OCI-LY7 (cell line): ENCODE measurements at places on chromosomes 6 and 20. TPM values are rescaled to one million over a fixed set of nuclear protein-coding genes. Genes with fewer than 3 reads are reported as not detected.

DNA sequence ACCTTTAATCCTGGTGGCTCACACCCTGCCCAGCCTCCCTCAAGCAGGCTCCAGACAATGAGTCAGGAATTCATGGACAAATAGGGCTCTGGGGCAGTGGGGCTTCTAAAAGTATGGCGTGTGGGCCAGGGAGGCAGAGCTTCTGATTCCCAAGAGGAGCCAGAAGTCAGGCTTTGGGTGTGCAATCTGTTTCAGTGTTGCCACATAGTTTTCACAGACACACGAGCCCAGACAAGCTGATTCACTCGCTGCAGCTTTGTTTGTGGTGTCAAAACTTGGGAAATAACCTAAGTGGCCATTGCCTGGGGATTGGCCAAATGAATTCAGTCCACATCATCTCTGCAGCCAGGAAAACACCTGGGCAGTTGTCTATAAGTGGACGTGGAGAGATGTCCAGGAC lies 9.2 kb downstream of the PEDS1 start:
- no peak for DNase-seq

- peak; percentile 79 for DNase-seq
These were observed at the start of gene STK35 for GRCh38 chr20:2101057-2101864. TSS of gene STK35 (plus strand) at chr20:2101827. CDS start at chr20:2101882, 55 bp downstream.

DNA sequence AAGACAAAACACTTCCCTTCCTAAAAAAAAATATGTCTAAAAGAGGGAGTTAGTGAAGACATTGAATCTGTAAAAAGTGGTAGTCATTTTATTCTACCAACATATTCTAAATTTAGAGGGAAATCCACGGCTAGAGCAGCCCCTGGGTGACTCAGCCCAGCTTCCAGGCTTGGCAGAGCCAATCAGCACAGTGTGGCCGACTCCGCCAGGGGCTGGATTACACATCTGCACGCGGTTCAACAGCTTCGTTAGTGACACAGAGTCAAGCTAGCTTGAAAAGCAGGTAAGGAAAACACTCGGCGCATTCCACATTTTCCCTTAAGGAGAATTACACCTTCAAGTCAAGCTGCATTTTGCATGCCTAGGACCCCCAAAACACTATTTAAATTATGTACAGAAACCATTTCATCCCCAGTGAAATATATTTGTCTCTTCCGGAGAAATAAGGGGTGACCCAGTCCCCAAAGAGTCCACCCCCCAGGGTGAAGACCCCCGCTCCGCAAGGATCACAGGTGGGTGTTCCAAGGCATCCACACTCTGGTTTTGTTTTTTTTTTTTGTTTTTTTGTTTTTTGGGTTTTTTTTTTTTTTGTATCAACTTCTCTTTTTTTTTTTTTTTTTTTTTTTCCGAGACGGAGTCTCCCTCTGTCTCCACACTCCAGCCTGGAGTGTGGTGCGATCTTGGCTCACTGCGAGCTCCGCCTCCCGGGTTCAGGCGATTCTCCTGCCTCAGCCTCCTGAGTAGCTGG lies 58.4 kb upstream of the ARID1B start:
- DNase-seq: no peak

DNA sequence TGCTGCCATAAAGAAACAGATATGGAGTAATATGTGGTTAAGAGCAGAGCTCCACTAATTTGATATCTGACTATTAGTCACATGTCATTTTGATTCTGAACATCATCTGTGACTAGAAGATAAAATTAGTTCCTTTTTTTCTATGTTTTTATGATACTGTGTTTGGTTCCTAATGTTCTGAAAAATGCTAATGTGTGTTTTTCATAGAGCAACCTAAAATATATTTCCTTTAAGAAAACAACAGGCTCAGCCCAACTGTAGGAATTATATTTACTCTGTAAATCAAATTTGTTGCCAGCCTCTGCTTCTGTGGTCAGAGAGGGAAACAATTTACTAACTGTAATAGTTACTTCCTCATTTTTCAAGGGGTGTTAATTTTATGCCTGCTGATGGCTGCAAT lies 33.3 kb upstream of the TXLNB start:
- DNase-seq: peak; percentile 61

GRCh38 chr20:63087236-63087871 lies 80.6 kb upstream of the BHLHE23 start:
- DNase-seq: no peak

DNA sequence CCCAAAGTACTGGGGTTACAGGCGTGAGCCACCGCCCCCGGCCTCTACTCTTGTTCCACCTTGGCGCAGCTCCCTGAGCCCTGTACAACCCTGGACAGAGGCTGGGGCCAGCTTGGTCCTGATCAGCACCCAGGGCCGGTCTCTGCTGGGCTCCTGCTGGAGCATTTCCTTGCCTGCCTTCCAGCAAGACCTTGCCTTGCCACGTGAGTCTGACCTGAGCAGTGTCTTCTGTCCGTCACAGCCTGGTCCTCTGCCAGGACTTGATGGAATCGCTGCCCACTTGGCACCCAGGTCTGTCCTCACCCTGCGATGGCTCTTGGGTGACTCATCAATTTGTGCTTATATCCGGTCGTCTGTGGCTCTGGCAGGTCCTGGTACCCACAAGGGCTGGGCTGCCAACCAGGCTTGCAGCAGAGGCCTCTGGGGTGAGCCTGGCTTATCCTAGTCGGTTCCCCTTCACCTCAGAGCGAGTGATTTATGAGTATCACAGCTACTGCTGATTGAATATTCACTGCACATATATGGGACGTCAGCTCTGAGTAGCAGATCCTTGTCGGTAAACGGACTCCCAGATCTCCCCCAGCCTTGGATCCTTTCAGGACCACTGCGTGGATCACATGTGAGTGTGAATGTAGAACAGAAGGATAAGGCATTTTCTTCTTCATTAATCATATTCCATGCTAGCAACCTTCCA lies 10.1 kb upstream of the SULF2 start:
- DNase-seq: no peak

DNA sequence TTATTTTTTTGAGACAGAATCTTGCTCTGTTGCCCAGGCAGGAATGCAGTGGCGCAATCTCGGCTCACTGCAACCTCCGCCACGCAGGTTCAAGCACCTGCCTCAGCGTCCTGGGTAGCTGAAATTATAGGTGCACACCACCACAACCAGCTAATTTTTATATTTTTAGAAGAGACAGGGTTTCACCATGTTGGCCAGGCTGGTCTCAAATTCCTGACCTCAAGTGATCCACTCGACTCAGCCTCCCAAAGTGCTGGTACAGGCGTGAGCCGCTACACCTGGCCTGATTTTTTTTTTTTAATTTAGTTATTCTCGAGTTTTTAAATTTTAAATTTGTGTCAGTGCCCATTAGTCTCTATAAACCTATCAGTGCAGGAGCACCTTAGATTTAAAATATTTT lies 24.4 kb downstream of the ZNF133 start:
- DNase-seq: no peak

DNA sequence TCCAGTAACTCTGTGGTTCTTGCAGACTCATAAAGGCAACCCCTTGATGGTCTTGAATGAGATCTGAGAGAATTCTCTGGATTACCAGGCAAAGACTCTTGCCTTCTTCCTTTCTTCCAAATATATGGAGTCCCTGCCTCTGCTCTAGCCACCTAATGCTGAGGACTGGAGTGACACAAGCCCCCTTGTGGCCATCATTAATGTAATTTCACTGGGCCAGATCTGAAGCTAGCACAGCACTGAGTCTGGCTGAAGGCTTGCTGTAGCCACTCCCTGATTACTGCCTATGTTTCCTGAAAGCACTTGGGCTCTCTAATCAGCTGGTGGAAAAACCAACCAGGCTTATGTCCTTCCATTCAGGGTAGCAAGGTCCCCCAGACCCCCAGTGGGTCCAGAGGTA lies 559.3 kb upstream of the IRAK1BP1 start:
- no peak for DNase-seq

GRCh38 chr20:10171864-10172751 lies 46.5 kb upstream of the SNAP25 start:
- DNase-seq: no peak

- no peak for DNase-seq
These were observed 30.0 kb upstream of the TMEM14A start for GRCh38 chr6:52640916-52641315.

DNA sequence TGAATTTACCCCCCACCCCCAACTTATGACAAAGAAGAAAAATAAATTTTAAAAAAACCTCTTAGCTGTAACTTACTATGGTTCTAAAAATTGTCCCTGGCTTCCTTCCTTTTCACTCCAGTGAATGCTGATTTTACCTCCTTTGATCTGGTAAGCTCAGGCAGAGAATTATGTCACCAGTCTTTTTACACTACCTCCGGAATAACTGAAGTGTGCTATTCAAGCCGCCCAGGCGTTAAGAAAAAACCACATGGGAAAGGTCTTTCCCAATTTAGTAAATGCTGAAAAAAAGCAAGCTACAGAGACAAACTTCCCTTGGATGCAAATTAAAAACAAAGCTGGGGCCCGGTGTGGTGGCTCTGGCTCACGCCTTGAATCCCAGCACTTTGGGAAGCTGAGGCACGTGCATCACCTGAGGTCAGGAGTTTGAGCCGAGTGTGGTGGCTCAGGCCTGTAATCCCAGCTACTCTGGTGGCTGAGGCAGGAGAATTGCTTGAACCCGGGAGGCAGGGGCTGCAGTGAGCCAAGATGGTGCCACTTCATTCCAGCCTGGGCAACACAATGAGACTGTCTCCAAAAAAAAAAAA lies 12.4 kb downstream of the SNX5 start:
- peak; percentile 80 for DNase-seq

DNA sequence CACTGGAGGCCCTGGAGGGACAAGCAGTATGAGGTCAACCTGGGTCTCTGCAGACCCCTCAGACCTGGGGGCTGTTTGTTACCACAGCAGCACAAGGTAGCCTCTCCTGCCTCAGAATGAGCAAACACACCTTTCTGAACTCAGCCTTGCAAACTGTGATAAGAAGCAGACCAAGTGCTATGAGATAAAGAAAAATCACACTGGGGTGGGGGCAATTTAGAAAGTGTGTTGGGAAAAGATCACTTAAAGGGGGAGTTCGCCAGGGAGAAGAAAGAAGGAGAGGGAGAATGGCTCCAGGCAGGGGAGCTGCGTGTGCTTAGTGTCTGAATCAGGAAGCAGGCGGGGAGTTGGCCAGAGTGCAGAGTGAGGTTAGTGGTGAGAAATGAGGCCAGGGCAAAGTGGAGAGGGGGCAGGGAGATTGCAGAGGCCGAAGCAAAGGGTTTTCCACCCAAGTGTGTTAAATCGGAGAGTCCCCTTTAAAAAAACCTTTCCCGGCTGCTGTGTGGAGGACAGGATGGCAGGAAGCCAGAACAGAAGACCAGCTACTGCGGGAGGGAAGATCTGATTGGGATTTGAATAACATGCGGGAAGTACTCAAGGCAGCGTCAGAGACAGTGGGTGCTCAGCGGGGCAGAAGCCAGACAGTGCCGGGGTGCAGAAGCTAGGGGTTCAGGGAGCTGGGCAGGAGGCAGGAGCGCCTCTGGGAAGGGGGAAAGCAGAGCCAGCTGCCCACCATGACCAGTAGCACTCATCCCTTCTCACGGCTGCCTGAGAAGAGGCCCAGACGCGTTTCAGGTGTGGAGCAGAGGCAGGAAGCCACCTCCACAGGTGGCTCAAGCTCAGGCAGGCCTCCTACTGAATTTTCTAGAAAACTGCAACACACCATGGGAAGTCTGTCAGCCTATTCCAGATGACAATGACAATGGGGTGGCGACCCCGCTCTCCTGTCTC lies 9.0 kb downstream of the ADA start:
- DNase-seq: peak; percentile 65

DNA sequence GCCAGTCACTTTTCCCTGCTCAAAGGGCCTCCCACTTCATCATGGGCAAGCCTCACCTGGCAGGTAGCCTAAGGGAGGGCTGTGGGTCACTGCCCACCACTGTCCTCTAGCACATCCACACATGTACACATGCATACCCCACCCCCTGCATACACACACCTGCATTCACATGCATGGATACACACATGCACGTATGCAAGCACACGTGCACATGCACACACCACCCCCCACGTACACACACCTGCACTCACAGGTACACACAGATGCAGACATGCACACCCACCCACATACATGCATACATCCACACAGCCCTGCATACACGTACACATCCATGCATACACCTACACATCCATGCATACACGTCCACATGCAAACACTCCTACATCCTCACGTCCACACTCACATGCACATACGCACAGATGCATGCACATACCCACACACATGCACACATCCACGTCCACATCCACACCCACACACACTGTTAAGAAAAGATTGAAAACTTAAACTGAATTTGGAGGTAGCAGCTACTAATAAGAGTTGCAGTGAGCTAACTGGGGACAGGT lies 14.0 kb upstream of the EXOC2 start:
- DNase-seq: no peak

DNA sequence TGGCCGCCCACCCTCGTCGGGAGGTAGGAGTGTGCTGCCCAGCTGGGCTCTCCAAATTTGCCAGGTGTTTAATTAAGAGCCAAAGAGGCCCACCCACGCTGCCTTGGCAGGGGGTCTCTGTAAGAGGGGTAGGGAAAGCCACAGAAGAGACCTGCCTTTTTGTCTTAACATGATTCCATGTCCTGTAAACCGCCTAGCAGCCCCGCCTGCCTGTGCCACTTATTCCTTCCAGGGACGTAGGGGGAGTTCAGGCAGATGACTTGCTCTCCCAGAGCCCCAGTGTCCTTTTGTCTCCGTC lies 2.1 kb downstream of the FAM210B start:
- DNase-seq: no peak

DNA sequence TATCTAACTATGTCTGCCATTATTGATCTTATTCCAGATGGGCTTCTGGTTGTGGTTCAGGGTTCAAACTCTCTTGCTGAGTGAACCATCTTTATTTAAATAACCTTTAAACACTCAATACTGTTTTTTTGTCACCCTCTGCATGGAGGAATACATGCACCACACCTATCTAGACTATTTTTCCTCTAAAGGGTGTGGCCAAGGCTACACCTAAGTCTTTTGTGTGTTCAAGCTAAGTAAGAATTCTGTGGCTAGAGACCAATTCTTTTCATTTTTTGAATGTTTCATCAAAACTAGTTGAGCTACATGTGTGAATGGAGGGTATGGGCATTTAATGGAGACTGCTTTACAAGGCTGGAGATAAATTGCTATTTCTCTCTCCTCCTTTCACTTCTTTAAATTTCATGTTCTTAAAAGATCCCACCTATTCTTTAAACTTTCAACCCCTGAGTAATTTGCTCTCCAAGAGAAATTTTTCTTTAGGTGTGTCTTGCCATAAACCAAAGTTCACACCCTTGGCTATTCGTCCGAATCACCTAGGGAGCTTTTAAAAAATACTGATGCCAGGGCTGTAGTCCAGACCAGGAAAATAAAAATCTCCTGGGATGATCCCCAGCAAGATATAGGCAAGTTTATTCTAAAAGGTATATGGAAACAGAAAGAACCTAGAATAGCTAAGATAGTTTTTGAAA lies 24.8 kb upstream of the MBOAT1 start:
- no peak for DNase-seq

DNA sequence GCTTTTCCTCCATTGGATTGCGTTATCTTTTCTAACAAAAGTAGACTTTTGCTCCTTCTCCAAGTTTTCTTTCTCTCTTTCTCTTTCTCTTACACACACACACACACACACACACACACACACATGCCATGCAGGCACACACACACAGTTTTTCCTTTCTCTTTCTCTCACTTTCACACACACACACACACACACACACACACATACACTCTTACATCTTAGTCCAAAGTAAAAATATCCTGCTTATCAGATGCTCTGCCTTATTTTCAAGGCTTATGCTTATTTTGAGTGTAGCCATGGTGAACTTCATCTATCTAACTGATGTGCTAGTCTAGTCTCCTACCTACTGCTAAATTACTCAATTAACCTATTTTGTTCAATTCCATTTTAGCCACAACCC lies 34.4 kb upstream of the RAB23 start:
- no peak for DNase-seq

The GABRR1 gene
- total RNA-seq: not detected in 2 replicates

The TTK gene
- 46.0 and 51.9 TPM in 2 replicates for total RNA-seq

The HLA-DRB5 gene
- total RNA-seq: 5.0 and 6.1 TPM in 2 replicates

The IL20RA gene
- total RNA-seq: not detected in 2 replicates
